Fibroblast of lung (primary cell): ENCODE measurements at places on chromosomes 7 and 10. TPM values are rescaled to one million over a fixed set of nuclear protein-coding genes. Genes with fewer than 3 reads are reported as not detected.

- DNase-seq, result no peak
These were observed 70.2 kb downstream of the CAV1 start for GRCh38 chr7:116595063-116595462.

DNA sequence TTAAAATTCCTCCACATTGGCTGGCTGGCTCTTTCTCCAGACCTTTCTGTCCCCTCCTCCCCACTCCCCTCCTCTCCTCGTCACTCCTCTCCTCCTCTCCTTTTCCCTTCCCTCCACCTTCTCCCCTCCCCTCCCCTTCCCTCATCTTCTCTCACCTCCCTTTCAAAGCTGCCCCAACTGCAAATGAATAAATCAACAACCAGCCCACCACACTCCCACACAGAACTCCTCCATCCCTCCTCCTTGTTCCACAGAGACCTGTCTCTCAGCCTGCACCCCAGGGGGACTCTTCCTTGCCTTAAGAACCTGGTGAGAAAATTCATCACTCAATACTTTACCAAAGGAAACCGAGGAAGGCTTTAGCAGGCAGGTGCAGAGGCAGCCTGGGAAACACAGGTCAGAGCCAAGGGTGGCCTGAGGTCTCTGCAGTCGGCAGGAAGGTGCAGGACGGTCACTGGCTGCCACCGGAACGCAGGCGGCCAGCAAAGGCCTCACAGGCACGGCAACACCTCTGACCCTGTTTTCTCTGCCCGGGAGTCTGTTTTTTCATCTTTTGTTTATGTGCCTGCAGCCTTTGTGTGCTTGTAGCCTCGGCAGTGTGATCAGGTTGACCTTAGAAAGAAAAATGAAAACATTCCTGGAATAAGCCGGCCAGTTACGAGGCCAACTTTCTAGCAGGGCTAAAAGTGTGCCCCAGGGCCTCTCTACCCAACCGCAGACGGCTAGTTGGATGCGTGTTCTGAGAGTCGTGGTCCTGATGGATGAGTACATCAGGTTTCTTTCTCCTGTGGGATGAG lies 207.6 kb upstream of the KLF6 start:
- DNase-seq, result no peak

The WIPF3 gene
- total RNA-seq, result under 0.01 and 0.33 TPM in 2 replicates

The FGFR2 gene
- total RNA-seq, result under 0.01 and 0.17 TPM in 2 replicates

GRCh38 chr10:47161465-47161864 lies 138.5 kb upstream of the GDF10 start:
- DNase-seq, result no peak

- DNase-seq, result no peak
These were observed 7.7 kb downstream of the CCDC136 start for GRCh38 chr7:128799451-128799850.

The TUBB8 gene
- total RNA-seq, result not detected in 2 replicates

The CCDC126 gene
- 9.7 and 10.8 TPM in 2 replicates for total RNA-seq

The NYAP1 gene
- total RNA-seq, result 0.26 and 0.33 TPM in 2 replicates

DNA sequence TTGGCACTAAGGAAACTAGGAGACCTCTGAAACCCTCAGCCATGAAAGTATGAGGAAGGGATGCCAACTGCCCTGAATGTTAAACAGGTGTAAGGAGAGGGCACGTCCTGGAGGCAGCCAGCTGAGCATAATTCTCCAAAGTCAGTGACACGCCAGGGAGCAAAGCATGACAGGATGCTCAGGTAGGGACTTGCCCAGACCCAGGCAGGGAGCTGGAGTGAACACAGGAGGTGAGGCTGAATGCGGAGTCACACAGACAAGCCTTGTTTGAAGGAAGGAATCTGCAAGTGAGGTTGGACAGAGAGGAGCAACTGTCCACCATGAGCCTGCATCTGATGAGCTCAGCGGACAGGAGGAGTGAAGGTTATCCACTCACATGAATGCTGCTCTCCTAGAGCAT lies 41.5 kb downstream of the KLRG2 start:
- DNase-seq, result no peak

DNA sequence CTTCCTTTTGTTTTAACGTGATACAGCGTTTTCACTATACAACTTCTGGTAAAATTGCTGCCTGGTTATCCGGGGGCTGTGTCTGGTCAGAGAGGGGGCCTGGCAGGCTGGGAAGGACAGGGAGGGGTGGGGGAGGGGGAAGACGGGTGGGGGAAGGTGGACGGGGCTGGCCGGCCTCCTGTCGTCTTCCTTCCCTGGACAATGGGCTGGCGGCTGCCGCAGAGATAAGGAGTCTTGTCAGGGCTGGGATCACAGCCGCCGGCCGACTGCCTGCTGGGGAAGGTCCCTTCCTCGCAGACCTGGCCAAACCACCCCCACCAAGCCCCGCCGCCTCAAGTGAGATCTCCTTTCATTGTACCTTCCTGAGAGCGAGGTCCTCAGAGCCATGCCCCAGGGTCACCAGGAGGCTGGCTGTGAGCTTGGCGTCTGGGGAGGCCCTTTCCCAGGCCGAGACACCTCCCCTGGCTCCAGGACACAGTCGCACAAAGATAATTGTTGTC lies 151.2 kb upstream of the TNRC18 start:
- no peak for DNase-seq

DNA sequence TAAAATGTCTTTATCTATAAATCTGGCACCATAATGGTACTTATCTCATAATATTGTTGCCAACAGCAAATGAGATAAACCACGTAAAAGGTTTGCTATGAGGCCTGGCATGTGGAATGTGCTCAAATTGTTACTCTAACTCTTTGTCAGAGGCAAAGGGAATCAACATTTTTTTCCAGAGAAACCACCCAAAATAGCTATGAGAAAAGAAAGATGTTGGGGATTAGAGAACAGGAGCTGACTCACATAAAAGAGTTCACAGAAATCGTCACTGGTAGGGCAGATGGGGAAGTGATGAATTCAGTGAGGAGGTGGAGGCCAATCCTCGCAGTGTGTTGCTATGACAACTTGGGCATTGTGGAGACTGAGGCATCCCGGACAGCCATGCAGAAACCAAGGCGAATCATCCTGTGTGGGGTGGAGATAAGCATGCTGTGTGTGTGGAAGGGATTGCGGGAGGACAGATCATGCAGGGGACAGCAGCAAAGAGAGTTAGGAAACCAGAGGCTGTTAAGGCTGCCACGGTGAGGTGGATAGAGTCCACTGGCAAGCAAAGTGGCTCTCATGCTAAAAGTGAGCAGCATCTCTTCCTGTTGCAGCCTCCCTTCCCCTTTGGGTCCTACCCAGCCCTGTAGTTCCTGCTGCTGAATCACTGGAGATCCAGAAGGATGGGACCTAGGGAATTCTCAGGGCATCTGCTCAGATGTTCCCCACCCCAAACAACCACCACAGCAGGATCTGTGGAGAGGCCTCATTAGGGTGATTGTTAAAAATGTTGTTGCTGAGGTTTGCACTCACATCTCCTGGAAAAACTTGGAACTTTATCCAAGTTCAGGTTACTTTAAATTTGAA lies 103.9 kb downstream of the CUBN start:
- DNase-seq, result peak; percentile 93

DNA sequence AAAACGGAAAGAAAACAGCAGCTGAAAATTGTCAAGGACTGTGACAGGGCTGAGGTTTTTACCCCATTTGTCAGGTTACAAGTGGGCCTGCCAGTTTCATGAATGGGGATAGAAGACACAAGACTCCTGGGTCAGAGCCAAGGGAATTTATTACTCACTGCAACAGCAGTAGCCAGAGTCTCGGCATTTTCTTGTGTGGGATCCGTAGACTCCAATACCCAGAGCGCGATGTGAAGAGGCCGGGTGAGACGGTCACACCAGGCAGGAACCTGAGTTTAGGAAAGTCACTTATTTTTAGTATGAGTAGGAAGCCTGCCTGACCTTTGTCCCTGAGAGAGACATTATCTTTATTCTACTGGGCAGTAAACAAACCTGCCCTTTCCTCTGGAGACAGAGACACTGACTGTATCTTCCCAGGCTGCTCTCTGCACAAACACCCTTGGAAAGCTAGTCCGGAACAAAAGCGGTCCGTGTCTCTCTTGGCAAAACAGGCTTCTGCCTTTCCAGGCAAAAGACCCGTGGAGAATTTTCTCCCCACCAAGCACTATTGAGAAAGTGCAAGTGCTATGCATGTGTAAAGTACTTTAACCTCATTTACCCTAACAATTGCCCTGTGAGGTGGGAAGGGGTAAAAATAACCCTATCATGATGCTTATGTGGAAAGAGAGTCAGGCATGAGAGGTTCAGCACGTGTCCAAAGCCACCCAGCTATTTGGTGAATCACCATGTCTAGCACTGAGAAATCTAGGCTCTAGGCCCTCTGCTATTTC lies 58.4 kb downstream of the JCAD start:
- peak; percentile 92 for DNase-seq

DNA sequence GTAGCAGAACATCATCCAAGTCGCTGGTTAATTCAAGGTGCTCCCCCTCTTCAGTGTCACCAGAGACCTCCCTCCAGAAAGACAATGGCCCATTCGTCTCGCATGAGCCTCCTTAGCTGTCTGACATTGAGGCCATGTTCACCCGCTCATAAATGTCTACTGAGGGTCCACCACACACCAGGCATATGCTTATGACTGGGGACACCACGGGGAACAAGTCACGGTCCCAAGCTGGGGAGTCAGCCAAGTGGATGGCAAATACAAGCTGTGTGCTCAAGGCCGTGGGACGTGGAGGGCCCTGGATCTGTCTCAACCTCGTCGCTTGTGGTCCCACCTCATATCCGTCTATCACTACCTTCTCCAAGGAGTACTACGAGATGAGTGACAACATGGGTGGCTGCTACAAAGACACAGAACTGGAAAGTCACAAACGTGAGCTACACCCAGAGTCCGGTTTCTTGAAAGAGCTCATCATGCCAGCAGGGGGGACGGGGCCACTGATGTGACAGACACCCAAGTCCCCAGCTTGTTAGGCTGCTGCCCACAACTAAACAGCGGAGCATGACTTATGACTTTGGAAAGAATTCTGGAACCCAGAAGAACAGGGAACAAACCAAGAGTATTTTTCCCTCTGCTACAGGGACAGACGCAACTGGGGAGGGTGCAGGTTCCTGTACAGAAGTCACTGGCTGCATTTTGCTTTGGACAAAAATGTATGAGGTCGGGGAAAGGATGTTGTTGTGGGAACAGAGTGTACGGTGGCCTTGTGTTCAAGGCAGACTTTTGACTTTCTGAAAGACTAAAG lies 189.6 kb downstream of the COBL start:
- DNase-seq, result no peak

DNA sequence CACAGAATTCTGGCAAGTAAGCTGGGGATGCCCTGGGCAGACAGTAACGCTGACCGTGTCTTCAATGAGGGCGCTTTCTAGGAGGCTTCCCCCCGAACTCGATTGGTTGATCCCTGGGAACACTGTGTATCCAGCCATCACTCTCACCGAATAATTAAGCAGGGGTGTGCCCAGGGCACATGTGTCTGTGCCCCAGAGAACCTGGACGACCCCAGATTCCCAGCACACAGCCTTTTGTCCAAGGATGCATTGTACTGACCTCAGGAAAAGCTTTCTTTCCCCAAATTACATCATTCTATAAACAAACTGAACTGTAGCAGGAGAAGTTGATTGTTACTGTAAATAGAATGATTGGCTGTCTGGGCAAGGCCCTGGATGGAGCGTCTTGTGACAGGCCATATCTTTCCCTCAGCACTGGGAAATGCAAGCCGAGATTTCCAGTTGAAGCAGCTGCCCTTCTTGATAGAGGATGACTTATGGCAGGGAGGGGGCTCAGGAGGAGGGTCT lies 6.6 kb upstream of the DEPP1 start:
- DNase-seq, result no peak
